Smooth muscle cell of the pulmonary artery (primary cell): ENCODE measurements at places on chromosomes 2 and 18. TPM values are rescaled to one million over a fixed set of nuclear protein-coding genes. Genes with fewer than 3 reads are reported as not detected.

Gene MRO
- total RNA-seq = 0.07 and 0.20 TPM in 2 replicates

Gene BOLL
- not detected in 2 replicates for total RNA-seq

Gene TLX2
- total RNA-seq = not detected in 2 replicates

Gene UGT1A8
- 0.17 TPM in 1 of 2 replicates, not detected in the other for total RNA-seq

Gene COL3A1
- total RNA-seq = 3,551 and 6,679 TPM in 2 replicates

Gene CD8A
- 0.07 TPM in 1 of 2 replicates, not detected in the other for total RNA-seq

Gene STPG4
- total RNA-seq = 0.07 and 0.20 TPM in 2 replicates

Gene CD28
- not detected in 2 replicates for total RNA-seq

Gene ADD2
- not detected in 2 replicates for total RNA-seq

Gene ATL2
- 46.4 and 55.7 TPM in 2 replicates for total RNA-seq
